Progenitor cell of endocrine pancreas (in vitro differentiated cells): ENCODE measurements at places on chromosomes 12 and 14.

DNA sequence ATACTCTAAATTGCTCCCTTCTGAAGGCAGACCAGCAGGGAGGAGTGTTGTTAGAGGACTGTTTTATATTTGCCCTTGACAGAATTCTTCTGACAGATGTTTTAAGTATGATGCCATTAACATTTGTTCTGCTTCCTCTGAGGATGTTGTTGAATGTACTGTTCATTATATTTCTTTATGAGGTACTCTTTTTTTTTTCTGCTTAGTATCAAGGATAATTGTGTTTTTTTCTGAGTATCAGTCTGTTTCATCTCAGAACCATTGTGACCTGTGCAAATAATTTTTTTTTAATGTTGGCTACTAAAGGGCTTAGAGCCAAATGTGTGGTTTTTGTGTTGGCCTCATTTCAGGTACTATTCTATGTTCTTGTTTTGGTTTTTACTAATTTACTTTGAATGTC is 10.6 kb downstream of the METAP2 start:
- H3K27me3 ChIP-seq: no peaks in the 10 kb centered on the region
- no peak overlapping the region for H3K27ac ChIP-seq
- peaks cover 10% of the 10 kb centered on the region for H3K4me1 ChIP-seq
- DNase-seq: no peak

DNA sequence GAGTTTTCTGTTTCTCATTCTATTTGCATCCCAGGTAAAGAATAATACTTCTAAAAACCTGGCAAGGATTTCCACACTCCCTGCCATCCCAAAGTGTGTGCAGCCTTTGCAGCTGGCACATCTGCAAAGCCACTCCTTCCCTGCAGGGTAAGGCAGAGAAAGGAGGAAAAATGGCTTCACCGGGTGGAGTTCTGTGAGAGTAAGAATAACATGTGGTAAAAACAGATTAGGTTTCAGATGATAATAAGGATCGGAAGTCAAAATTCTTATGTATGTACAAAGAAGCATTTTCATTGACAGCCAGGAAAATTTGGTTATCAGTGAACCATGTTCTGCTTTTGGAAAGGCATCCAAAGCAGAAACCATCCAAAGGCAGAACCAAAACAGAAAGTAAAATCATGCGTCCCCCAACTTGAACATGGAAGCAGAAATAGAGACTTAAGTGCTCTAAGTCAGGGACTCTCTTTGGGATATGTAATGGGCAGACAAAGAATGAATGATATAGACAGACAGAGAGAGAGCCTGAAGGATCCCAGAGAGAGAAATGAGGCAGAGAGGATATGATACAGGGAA is 192.6 kb upstream of the CCDC196 start:
- no peak for DNase-seq
- no peaks in the 10 kb centered on the region for H3K36me3 ChIP-seq
- no peaks in the 10 kb centered on the region for H3K4me1 ChIP-seq

DNA sequence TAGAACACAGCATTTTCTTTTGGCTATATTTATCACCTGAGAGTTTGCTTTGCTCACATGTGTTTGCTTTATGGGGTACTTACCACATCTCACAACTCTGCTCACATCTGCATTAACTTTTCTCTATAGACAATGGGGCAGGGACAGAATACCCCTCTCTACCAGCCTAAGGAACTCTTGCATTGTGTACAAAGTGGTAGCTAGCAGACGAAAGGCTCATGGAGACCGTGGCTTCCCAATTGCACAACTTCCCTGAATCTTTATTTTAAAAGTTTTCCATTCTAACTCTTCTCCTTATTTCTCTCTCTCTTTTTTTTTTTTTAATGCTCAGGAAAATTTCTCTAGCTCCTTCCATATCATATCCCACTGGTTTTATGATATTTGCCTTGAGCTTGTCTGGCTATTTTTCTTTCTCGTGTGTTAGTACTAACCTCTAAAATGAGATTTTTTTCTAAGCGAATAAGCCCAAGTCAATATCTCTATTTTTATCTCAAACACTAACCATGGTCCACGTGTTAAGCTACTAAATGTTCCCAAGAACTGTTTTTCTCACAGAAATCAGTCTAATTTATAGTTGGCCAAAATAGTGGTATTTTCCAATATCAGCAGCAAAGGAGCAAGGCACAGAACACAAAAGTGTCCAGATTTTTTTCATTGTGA is 155.2 kb downstream of the STXBP6 start:
- H3K36me3 ChIP-seq: peaks cover 10% of the 10 kb centered on the region
- no peak for DNase-seq
- no peak overlapping the region for H3K27ac ChIP-seq
- no peaks in the 10 kb centered on the region for H3K27me3 ChIP-seq
- no peak overlapping the region for H3K4me3 ChIP-seq

DNA sequence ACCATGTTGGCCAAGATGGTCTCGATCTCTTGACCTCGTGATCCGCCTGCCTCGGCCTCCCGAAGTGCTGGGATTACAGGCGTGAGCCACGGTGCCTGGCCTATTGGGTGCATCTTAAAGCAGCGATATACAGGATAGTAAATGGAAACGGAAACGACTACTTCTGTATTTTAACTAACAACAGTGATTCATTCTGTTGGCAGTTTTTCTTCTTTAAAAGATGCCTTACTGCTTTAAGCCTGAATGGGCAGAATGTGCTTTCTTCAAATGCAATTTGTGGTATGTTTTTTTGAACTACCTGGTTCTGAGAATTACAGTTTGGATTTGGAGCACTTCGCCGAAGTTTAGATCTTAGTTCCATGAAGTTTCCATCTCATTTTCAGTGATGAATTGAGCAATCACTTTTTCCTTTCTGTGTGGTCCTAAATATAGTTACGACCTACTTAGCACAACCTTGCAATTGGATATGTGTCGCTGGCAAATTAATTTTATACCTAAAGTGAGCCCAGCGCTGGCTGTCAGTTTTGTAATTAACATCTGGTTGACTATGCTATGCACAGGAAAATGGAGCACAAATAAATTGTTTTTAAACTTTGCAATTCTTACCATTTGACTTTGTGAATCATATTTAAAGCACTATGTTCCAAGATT is 53.6 kb upstream of the EIF5 start:
- no peak for DNase-seq
- peaks cover 3% of the 10 kb centered on the region for H3K4me1 ChIP-seq
- no peaks in the 10 kb centered on the region for H3K36me3 ChIP-seq
- H3K27ac ChIP-seq: no peak overlapping the region
- peaks cover 74% of the 10 kb centered on the region for H3K27me3 ChIP-seq

- peaks cover 5% of the 10 kb centered on the region for H3K36me3 ChIP-seq
- H3K4me3 ChIP-seq: no peak overlapping the region
- no peak for DNase-seq
- H3K4me1 ChIP-seq: peaks cover 3% of the 10 kb centered on the region
Measured at GRCh38 chr14:55071870-55072640, 20.6 kb downstream of the MAPK1IP1L start.

DNA sequence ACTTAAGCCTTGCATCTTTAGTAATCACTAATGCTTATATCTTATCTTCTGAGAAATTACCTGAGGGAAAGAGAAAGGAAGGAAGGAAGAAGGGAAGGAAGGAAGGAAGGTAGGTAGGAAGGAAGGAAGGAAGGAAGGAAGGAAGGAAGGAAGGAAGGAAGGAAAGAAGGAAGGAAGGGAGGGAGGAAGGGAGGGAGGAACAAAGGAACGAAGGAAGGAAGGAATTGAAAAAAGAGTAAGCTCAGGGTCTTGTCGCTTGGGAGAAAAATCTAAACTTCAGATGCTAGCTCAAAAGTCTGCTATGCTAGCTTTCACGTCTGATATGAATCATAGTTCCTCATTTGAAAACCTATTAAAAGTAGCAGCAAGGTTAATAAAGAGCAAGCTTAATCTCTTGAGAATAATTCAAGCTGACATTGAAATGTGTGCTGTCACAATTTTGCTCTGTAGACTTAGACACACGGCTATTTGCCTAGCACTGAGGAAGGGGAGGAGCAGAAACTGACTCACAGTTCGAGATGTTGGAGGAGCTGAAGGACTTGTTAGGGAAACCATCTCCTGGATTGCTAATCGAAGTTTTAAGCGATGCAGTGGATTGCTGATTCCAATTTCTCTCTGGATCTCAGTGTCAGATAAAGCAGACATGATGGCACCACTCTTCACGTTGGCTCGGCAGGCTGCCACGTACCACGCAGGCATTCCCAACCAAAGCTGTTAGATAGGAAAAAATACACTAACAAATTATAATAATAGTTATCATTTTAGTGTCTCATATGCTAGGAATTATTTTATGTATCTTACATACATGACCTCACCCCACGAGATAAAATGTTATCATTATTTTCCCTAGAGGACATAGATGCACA is 216.7 kb downstream of the ACSS3 start:
- H3K4me1 ChIP-seq: no peaks in the 10 kb centered on the region
- DNase-seq: no peak
- no peak overlapping the region for H3K4me3 ChIP-seq
- no peaks in the 10 kb centered on the region for H3K27me3 ChIP-seq
